ENCODE measurements at places on chromosomes 6 and 20. TPM values are rescaled to one million over a fixed set of nuclear protein-coding genes. Genes with fewer than 3 reads are reported as not detected.
A peak's percentile ranks its signal among the peaks of the same experiment; 100 is the strongest.

DNA sequence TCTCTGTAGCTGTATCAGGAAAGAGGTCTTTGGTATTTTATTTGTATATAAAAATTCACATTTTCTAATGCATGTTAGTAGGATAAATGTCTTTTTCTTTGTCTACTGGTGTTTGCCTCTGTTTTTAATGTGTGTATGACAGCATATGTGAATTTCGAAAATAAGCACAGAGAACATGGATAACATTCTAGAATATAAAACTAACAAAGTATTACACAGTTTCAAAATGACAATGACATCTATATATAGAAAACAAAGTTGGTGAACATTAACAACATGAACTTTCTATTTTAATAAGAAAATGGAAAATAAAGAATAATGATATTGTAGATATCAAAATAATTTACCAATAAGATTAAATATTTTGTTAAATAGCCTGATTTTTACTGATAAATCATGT lies 608.0 kb downstream of the COL12A1 start:
- DNase-seq = no peak

DNA sequence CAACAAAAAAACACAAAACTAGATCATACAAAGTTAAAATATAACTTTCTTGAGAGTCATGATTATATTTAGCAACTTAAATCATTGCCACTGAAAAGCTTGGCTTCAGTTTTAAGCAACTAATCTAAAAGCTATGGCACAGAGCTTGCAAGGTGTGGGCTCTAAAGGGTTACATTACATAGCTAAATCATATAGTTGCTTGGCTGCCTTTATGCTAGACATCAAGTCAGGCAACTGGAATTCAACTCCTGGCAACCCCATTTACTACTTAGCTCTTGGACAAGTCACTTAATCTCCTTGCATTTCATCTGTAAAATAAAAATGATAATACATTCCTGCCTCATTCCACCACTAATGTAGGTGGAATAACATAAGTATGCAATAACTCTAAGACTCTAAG lies 40.9 kb upstream of the GCM1 start:
- peak; percentile 11 for DNase-seq

GRCh38 chr6:156685823-156686222 lies 91.4 kb upstream of the ARID1B start:
- DNase-seq = no peak

DNA sequence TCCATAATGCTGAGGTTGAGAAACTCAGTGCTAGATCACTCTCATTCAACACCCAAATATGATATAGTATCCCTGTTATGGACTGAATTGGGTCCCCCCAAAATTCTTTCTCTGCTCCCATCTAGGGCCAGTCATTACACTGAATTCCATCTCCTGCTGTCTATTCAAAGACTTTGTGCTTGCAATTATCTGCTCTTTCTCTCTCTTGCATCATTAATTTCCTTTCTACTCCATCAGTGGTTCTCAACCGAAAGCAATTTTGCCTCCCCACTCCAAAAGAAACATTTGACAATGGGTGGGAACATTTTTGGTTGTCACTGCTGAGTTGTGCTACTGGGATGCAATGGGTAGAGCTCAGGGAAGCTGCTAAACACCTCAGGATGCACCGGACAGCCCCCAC lies 271.5 kb upstream of the CDYL start:
- DNase-seq = no peak

DNA sequence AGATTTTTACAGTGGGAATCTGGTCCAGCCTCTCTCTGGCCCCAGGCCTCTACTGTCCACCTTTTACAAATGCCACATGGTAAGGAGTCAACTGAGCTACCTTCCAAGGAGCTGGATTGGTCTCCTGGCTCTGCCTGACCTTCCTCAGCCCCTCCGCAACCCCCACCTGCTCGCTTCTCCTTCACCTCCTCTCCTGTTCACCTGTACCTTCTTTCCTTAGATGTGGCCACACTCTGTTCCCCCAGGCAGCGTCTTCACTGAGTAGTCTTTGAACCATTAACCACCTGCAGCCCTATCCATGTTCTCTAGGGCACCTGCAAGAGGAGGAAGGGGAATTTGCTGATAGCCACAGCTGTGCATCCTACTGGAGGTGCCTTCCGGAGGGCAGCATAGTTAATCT lies 55.3 kb upstream of the DDR1 start:
- DNase-seq = no peak

- DNase-seq = no peak
Observed at GRCh38 chr20:50924261-50924920, 6.8 kb downstream of the ADNP start.

Gene CRIP3
- 5.2 TPM for total RNA-seq

Gene FAM209B
- not detected for total RNA-seq

Gene SOBP
- total RNA-seq = 30.8 TPM

Gene MAFB
- total RNA-seq = 2.0 TPM

Gene MMP24
- 8.7 TPM for total RNA-seq
